Chondrocyte (in vitro differentiated cells): ENCODE measurements at places on chromosomes 5 and 9. TPM values are rescaled to one million over a fixed set of nuclear protein-coding genes. Genes with fewer than 3 reads are reported as not detected.

SLC9A3 gene
- 0.95 to 1.4 TPM (median 1.1 TPM) in 3 replicates for total RNA-seq

FBXL7 gene
- total RNA-seq, result 24.7 to 32.6 TPM (median 31.4 TPM) in 3 replicates

IL33 gene
- not detected in 3 replicates for total RNA-seq

DNA sequence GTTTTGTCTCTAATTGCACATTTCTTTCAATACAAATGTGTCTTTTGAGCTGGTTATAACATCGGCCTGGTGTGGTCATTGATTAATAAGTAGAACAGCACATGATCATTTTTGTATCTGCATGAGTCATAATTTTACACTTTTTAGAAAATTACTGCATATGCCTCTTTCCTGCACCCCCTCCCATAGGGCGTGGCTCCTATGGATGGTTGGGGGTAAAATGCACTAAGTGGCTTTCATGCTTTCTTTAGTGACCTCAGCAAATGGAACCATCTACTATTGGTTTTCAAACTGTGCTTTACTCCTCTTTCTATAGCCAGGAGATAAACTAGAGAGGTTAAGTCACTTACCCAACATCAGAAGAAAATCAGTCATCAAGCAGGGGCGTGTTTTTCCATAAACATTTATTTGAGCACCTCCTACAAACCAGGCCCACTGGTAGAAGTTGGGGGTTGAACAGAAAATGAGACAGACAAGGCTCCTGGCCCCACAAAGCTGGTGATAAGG is 3.8 kb downstream of the ANXA6 start:
- no peak for DNase-seq

GRCh38 chr5:133827011-133827410 is 141.4 kb downstream of the C5orf15 start:
- no peak for DNase-seq

PITX1 gene
- total RNA-seq, result 0.18 TPM in 1 of 3 replicates, not detected in the others

MAPK9 gene
- 31.1 to 34.8 TPM (median 34.6 TPM) in 3 replicates for total RNA-seq

DNA sequence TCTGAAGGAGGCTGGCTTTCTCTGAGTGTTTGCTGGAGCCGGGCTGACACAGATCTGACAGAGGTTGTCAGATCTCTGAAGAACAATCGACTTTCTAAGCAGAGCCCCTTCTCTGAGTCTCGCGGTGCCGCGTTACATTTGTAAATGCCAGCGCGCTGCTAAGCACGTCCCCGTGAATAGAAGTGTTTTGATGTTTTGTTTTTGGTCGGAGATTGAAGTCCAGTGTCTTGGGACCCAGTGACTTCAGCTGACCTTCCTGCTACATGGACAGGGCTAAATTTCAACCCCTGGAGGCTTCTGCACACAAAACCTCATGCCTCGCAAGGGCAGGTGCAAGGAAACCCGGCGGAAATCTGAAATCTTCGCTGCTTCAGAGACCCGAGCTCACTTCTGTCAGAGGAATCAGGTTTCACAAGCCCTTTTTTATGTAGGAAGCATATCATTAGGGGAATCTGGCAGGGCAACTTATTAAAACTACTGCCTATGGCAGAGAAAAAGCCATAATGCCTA is 27.2 kb downstream of the NEUROG1 start:
- no peak for DNase-seq

DNA sequence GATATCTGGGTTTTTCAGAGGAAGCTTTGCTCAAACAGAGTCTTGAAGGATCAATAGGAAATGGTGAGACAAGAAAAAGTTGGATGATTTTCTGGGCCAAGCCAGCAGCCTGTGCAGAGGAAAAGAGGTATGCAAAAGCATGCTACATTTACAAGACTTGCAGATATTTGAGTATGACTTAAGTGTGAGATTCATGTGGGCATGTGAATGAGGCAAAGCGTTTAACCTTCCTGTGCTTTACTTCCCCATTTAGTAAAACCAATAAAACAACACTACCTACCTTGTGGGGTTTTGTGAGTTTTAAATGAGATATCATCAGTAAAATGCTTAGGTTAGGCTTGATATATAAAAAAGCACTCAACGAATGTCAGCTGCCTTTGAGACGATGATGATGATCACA is 58.1 kb downstream of the PIP5K1B start:
- DNase-seq, result no peak

WDR38 gene
- total RNA-seq, result not detected in 3 replicates

GRCh38 chr5:15374886-15375285 is 125.1 kb upstream of the FBXL7 start:
- no peak for DNase-seq

DNA sequence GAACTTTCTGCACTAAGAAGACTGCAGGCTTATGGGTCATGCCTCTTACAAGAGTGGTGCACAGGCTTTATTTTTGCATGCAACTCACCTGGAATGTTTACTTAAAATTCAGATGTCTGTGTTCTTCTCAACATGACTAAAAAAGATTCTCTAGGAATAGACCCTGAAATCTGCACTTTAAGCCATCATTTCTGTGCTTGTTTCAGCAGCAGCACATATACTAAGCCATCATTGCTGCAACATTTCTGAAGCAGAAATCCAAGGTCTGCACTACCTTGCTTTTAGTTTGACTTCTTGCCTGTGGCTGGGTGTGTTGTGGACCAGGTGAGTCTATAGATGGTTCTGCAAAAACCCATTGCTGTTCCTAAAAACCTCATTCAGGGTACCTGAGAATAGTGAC is 156.8 kb downstream of the CEP120 start:
- DNase-seq, result no peak

- DNase-seq, result no peak
Measured at GRCh38 chr9:102474357-102474756, 520.8 kb upstream of the CYLC2 start.

GRCh38 chr5:6491919-6492290 is 43.2 kb downstream of the UBE2QL1 start:
- DNase-seq, result no peak

DNA sequence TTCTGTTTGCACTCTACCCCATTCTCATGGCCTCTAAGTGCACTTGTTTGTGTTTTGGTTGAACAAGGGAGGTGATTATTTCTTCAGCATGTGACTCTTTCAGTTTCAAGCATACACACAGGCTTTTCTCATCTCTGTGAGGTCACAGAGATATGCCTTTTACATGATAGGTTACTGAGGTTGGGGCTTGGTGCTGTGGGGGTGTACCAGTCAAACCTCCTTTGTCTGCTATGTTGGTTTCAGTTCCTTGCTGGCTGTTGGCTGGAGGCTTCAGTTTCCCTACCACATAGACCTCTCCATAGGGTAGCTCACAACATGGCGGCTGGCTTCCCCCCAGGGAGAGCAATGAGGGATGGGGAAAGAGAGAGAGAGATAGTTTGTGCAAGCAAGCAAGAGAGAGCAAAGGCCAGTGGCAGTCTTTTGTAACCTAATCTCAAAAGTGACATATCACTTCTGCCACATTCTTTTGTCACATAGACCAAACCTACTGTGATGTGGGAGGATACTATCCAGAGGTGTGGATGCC is 96.7 kb upstream of the SEMA6A start:
- no peak for DNase-seq

- no peak for DNase-seq
Measured at GRCh38 chr5:114657342-114658130, 295.7 kb downstream of the KCNN2 start.

DNA sequence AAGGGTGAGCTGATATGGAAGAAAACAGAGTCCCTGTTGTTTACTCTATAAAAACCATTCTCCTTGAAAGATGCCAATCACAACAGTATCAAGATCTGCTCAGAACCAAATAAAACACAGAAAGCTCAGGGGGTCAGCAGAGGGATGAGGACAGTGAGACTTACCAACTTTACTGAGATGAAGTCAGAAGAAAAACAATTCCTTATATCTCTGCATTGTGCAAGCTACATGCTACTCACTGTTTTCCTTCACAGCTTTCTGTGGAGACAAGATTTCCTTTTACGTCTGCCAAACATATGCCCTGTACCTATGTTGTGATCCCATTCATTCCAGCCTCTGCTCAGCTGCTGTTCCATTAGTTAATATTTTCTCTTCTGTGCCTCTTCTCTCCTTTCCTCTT is 185.6 kb downstream of the TSSK1B start:
- no peak for DNase-seq

- DNase-seq, result no peak
Measured at GRCh38 chr5:80967500-80968181, 7.5 kb downstream of the RASGRF2 start.

DNA sequence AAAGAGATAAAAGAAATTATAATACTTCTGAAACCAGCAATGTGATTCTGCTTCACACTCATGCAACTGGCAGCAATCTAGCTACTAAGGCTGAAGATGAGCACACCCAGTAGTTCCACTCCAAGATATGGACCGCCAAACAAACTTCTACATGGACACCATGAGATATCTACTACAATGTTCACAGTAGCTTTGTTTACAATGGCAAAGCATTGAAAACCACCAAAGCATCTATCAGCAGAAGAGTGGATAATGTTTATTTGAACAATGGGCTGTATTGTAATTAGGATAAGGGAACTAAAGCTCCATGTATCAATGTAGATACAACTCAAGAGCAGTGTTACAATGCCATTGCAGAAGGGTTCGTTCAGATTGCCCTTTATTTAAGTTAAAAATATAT is 91.2 kb upstream of the ERBIN start:
- no peak for DNase-seq

DNA sequence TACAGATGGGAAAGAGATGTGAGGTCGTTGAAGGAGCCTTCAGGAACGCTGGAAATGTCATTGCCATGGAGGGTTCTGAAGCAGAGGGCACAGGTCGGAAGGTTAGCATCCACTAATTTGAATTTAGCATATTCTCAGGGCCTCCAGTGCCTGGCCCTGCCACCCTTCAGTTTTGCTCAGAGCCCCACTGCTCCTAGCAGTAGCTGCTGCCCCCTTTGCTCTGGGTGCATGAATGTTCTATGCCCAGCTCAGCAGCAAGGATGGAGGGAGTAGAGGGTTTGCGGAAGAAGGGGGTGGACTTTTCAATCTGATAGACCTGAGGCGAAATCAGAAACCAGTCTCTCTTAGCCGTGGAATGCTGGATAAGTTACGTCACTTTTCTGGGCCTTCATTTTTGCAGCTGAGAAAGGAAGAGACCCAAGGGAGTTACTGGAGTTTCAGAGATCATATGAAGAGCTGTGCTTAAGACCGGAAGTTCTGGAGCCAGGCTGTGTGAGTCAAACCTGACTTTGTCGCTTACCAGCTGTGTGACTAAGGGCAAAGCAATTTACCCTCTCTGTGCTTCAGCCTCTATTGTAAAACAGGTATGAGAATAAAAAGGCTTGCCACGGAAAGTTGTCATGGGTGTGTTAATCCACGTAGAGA is 133.2 kb upstream of the PANK3 start:
- DNase-seq, result no peak

DNA sequence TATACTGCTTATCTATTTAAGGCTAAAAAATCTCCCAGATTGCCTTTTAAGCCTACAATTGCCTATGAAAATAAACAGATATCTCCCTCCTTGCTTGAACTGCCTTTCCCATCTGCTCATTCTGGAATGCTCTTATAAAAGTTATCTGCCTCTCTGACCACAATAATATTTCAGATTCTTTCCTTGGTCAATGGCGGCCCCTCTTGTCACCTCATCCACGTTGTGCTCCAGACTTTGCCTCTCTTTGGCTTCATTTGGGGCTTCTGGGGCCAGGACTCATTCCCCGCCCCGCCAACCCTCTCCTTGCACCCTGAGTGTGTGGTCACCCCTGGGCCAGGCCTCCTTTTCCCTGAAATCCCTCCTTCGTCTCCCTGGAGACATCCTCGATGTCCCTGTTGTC is 110.0 kb upstream of the RPS23 start:
- DNase-seq, result no peak

- no peak for DNase-seq
Measured at GRCh38 chr5:154816891-154817492, 33.4 kb downstream of the FAXDC2 start.
